ENCODE measurements at places on chromosomes 13 and 19. TPM values are rescaled to one million over a fixed set of nuclear protein-coding genes. Genes with fewer than 3 reads are reported as not detected.

The NEK5 gene
- total RNA-seq = 0.29 TPM

The SELENOV gene
- total RNA-seq = not detected

The FUT3 gene
- 215 TPM for total RNA-seq

The TSEN34 gene
- 35.0 TPM for total RNA-seq

The CYP4F22 gene
- total RNA-seq = not detected

The KCTD12 gene
- 62.0 TPM for total RNA-seq

The INAFM1 gene
- 16.7 TPM for total RNA-seq

GRCh38 chr13:69856331-69856730, 251.3 kb upstream of the ATXN8OS start:
- no peak for DNase-seq

DNA sequence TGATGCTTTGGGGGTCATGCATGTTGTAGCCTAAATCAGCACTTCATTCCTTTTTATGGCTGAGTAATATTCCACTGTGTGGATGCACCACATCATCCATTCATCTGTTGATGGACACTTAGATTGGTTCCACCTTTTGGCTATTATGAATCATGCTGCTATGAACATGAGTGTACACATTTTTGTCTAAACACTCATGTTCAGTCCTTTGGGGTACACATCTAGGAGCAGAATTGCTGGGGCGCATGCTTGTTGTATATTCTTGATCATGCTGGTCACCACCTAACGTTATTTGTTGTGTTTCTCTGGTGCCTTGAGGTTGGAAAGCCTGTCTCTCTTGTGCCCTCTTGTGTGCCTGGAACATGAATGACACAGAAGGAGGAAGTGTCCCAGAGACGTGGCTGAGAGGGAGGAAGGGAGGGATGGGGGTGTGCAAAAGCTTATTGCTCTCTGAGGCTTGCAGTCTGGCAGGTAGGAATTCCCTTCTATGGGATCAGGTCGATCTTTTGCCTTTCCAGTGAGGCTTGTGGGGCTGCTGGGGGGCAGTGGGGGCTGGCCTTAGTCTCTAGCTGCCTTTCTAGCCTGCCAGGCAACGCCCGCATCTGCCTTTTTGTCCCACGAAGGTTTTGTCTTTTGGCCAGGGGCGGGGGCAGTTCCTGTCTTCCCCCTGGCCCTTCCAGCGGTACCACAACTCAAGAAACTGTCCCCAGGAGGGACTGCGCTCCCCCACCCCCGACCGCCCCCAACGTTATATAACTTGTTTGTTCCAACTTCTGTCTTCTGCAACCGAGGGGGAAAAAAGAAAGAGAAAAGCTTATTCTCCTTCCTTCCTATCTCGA, 7.6 kb downstream of the KLHL26 start:
- no peak for DNase-seq

DNA sequence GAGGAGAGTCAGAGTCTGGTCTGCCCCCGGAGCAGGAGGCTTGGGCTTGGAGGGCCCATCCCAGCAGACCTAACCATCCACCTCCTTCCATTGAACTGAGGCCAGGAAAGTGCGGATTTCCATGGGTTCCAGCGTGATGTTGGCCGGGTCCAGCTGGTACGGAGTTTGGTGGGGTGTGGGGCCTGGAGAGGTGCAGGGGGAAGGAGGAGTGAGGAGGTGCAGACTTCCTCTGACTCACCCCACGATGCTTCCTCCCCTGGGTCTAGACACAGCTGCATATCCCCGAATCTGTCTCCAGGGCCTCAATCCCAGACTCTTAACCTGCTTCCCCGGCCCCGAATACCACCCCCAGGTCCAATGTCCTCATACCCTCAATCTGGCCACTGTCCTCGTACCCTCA, 20.0 kb downstream of the MAN2B1 start:
- no peak for DNase-seq

- no peak for DNase-seq
These were observed 384.6 kb downstream of the FGF14 start for GRCh38 chr13:102017248-102017647.

DNA sequence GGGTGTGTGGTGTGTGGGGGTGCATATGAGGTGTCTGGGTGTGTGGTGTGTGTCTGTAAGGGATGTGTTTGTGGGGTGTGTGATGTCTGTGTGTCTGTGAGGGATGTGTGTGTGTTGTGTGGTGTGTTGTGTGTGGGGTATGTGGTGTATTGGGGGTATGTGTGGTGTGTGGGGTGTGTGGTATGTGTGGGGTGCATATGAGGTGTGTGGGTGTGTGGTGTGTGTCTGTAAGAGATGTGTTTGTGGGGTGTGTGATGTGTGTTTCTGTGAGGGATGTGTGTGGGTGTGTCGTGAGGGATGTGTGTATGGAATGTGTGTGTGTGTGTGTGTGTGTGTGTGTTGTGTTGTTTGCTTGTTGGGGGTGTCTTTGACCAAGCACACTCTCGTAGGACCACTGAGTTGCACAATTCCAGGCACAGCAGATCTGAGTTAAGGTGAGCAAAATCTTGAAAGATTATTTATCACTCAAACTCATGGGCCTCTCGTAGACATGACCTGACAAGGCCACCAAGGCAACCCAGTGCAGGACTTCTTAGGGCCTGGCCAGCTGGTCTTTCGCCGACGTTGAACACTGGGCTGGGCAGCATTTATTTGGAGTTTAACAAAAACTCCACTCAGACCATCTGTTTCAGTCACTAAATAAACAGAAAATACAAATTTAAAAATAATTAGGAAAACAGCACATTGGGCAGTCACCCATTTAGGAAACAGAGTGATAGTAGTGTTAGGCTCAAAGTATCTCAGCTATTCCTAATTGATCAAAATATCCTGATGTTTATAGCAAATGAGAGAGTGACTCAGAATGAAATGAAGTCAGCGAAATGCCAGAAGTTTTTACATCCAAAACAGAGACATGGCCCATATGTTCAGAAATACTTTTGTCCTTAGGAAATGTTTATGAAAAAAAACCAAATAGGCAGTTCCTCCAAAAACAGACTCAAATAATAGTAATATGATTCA, 301.1 kb downstream of the FGF9 start:
- no peak for DNase-seq

GRCh38 chr13:41648314-41648935, 191.1 kb downstream of the RGCC start:
- no peak for DNase-seq

DNA sequence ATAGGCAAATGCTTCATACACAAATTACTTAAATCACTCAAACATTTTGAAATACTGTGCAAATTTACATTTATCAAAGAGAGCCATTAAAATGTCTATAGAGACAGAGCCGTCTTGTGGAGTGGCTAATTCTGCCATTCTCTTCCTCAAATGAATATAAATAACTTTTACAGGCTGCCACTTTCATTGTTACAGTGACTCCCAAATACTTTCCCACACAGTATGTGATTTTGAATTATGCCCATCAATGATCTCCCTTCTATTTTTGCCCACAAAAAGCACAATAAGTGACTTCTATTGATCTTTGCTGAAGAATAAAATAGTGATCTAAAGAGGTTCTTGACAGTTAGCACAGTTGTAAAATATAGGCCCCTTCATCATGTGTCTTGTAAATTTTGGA, 1244.9 kb downstream of the PCDH17 start:
- no peak for DNase-seq

- peak; percentile 52 for DNase-seq
These were observed 172.2 kb downstream of the OLFM4 start for GRCh38 chr13:53200498-53201453.

DNA sequence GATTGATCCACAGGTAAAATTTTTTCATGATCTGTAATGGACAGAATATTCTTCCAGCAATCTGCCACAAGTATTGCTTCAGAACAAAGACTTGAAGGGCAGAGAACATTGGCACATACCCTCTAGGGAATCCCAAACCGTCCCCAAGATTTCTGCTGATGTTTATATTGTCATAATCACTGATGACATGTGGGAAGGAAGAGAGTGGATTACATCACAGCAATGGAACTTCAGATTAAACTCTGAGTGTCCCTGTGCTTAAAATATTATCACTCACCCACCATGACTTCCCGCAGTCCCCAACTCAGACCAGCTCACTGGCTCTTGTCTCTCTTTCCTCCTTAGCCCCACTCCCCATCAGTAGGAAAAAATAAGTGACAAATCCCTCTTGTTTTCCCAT, 8.5 kb upstream of the TPT1 start:
- DNase-seq = no peak

DNA sequence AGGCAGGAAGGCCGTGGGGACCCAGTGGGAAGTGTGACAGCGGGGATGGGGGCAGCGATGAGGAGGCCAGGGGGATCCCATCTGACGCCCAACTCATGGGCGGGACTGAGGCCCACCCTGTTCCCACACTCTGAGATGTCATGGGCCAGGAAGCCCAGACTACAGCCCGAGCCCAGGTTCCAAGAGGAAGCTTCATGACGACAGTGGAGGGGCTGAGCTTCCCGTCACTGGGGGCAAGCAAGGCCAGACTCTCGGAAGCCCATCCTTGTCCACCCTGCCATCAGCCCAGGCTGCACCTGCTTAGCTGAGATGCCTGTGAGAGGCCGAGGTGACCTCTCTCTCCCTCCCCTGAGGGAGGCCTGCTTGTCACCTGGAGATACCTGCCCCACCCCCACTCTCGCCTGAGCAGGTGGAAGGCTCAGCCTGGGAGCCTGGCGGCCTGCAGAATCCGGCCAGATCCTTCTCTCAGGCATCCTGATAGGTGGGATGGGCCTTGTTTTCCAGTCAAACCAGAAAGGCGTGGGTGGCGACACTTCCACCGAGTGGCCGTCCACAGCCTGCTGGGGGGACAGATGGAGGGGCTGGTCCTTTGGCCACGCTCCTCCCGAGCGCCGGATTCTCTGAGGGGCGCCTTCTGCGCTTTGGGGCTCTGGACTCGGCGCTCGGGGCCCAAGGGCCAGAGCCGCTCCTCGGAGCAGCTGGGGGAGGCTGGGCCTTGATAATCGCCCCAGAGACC, 4.8 kb downstream of the ZBTB7A start:
- peak; percentile 91 for DNase-seq

GRCh38 chr19:2221250-2221831, 14.8 kb downstream of the PLEKHJ1 start:
- DNase-seq = no peak

GRCh38 chr13:44574466-44574855, 1.7 kb downstream of the TSC22D1 start:
- no peak for DNase-seq

- DNase-seq = no peak
These were observed 3.6 kb downstream of the FOXO1 start for GRCh38 chr13:40662866-40663265.

GRCh38 chr13:78430166-78430791, 173.1 kb downstream of the POU4F1 start:
- no peak for DNase-seq

- DNase-seq = peak; percentile 98
These were observed at the start of gene PBX4 for GRCh38 chr19:19618219-19619051. PBX4 (minus strand) TSS chr19:19618687; CDS start chr19:19618629, 58 bp downstream.

DNA sequence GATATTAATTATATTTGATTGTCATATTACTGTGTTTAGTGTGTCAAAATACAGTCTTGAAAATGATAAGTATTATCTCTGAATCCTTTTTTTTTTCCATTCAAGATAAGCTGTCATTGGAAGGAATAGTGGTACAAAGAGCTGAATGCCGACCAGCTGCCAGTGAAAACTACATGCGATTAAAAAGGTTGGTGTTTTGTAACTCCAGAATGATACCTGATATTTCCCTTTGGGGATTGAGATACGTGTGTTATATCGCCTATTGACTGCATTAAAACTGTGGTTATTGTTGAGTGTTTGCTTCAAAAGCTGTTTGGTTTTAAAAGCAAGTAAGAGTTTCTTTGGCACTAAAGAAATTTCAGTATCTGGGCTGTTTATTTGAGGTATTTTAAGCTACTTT, 6.5 kb upstream of the KCTD4 start:
- no peak for DNase-seq

DNA sequence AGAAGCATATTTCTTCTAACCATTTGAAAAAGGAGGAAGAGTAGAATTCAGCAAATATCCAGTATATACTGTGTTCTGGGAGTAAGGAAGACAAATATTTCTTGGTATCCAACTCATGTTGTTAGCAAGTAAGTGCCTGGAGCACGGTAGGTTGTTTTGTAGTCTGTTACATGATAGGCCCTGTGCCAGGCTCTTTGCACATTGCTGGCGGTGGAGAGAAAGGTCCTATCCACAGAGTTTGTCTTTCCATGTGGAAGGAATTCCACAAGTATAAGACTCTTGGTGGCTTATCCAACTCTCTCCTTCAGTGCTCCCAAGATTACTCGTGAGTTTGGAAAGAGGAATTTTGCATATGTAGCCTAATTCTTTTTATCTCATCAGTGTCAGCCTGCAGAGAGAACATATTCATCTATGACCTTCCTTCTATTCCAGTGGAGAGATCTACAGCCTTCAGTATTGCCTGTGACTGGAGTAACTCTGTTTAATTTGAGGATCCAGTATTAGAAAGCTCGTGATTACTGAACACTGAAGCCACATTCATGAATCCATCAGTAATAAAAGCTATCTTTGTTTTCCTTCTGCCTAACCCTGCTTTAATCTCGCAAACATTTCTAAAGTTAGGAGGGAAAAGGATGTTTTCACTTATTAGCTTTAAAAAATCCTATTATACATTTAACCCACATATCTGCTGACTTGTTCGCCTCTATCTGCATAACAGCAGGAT, 183.9 kb upstream of the CSNK1A1L start:
- no peak for DNase-seq

DNA sequence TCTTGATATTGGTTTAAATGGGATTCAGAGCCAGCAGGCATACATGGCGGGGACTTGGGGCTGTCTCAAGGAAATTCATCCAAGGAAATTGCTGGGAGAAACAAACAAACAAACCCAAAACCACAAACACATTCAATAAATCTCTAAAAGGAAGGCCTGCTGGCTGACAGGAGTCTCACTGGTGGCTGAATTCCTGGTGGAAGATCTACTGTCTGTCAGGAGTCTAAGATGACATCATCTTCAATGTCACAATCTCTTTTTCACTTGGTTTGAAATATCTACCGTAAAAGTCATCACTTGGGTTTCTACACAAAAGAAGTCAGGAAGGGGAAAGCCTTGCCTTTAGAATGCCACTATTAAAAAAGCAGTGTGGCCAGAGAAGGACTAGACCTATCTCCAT, 87.9 kb downstream of the KLF5 start:
- no peak for DNase-seq

DNA sequence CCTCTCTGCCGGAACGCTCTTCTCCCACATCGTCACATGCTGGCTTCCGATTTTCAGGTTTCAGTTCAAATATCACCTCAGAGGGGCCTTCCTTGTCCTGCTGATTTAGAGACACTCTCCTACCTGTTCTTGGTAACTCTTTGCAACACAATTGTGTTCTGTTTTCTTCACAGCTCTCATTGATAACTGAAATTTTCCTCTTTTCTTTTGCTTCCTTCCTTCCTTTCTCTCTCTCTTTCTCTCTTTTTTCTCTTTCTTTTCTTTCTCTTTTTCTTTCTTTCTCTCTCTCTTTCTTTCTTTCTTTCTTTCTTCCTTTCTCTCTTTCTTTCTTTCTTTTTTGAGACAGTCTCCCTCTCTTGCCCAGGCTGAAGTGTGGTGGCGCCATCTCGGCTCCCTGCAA, 12.0 kb upstream of the LRRC4B start:
- no peak for DNase-seq

GRCh38 chr19:50723735-50724521, 764 bp downstream of the CLEC11A start:
- DNase-seq = no peak

GRCh38 chr13:57631596-57632275, at the start of gene PCDH17:
PCDH17 (plus strand) TSS chr13:57631744; CDS start chr13:57632547, 803 bp downstream.
- no peak for DNase-seq

GRCh38 chr19:50514346-50515167, 844 bp upstream of the ASPDH start:
- peak; percentile 42 for DNase-seq

- no peak for DNase-seq
These were observed 132.3 kb downstream of the LIG4 start for GRCh38 chr13:108083056-108083455.

GRCh38 chr13:48573213-48574007, 40.5 kb upstream of the RCBTB2 start:
- DNase-seq = no peak

- no peak for DNase-seq
These were observed 880.6 kb upstream of the GPC6 start for GRCh38 chr13:92346046-92346445.
